ENCODE measurements at places on chromosomes 7 and 10.

DNA sequence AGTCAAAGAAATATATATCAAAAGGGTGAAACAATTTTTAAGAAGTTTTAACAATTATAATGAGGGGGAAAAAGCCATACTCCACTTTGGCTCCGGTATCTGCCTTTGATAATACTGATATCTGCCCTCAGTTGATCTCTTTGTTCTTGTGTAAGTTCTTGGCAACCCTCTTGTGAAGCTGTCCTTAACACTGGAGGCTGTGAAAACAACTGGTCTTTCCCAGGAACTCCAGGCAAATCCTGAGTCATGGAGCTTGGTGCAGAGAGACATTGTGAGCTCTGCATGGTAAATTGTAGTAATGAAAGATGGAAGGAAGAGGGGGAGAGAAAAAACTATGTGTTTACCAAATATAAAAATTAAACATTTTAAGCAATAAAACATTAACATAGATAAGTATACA is 11.9 kb upstream of the ERVW-1 start:
- no peak for DNase-seq

- no peak for DNase-seq
Observed at GRCh38 chr7:106514881-106515280, 146.1 kb downstream of the CCDC71L start.

DNA sequence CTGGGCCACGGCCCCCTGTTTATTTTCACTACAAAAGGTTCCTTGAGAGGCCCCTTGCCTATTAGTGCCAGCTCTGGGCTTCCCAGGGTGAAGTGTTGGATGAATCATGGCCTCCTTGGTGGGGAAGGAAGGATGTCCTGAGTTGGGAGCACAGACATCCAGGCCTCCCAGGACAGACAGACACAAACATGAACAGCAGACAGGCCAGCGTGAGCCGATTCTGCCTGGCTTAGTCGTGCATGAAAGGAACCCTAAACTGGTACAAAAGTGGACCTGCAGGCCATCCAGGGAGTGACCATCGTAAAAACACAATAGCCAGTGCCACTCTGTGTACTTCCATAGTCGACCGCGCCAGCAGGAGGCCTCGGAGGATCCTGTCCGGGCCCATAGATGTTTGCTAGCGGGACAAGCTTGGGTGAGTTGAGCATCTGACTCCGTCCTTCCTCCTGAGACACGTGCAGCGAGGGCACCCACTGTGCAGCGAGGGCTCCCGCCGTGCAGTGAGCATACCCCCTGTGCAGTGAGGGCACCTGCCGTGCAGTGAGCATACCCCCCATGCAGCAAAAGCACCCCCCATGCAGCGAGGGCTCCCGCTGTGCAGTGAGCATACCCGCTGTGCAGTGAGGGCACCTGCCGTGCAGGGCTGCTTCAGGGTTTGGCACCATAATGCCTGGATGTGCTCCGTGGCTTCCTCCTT is 51.3 kb upstream of the PRKAR1B start:
- DNase-seq = no peak

GRCh38 chr7:78427209-78427608 is 628.6 kb downstream of the PHTF2 start:
- DNase-seq = no peak

DNA sequence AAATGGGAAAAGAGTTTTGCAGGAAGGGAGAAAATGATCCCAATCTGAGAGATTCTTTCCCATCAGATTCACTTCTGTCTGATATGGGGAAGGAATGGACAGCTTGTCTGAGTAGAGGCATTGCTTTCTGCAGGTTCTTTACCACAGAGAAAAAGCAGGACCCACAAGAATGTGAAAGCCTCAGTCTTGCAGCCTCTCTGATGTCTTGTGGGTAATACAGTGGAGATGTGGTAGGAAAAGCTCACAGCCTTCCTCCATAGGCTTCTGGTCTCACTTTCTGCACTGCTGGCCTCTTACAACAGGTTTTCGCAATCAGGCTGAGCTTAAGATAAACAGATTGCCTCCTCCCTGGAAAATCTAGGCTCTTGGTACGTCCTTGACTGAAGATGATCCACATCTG is 551 bp downstream of the IFIT1 start:
- DNase-seq = no peak

GRCh38 chr10:132112611-132113010 is 46.9 kb downstream of the JAKMIP3 start:
- no peak for DNase-seq

- DNase-seq = no peak
Observed at GRCh38 chr10:72010234-72010973, 46.2 kb downstream of the CHST3 start.

- DNase-seq = no peak
Observed at GRCh38 chr7:20491284-20491683, 124.2 kb upstream of the ABCB5 start.

- DNase-seq = peak; percentile 28
Observed at GRCh38 chr10:45460235-45460878, 86.3 kb downstream of the ALOX5 start.

GRCh38 chr10:21379143-21379542 is 146.3 kb downstream of the SKIDA1 start:
- DNase-seq = no peak

GRCh38 chr7:128132426-128133069 is 101.3 kb upstream of the LRRC4 start:
- DNase-seq = no peak

GRCh38 chr7:6028563-6028962 is 2.6 kb upstream of the ANKRD61 start:
- DNase-seq = no peak

- no peak for DNase-seq
Observed at GRCh38 chr7:51069411-51070083, 247.1 kb downstream of the COBL start.

GRCh38 chr10:11838298-11838852 is 15.2 kb downstream of the PROSER2 start:
- DNase-seq = no peak

DNA sequence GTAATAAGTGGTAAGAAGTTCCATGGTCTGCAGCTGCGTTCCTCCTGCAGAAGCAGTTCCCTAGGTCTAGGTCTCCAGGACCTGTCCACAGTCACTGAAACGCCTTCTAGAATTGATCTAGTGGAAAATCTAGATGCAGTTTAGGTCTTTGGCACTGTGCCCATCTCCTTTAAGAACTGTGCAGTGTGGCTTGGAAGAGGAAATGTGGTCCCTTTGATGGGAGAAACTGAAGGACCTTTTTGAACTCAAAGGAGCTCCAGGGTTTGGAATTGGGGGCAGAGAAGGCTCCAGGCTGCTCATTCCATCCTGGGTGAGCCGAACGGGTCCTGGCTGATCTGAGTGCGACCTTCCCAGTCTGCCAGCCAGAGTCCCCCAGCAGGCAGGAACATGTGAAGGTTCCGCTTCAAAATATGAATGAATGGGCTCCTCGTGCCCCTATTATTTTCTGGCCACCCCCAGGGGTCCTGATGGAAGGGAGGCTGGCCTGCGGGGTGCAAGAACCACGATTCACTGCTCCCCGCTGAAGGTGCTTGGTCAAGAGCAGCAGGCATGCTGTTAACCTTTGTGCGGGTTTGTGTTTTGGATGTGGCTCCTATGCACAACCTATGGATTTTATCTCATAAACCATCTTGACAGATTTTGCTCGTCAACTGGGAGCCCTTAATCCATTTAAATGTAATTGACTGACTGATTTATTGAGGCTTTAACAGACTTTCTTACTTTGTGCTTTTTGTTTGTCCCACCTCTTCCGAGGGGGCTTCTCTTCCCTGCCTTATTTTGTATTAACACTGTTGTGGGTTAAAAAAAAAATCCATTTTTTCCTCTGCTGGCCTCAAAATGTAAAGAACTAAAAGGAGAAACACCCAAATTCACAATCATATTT is 36.7 kb downstream of the ZNF467 start:
- no peak for DNase-seq

DNA sequence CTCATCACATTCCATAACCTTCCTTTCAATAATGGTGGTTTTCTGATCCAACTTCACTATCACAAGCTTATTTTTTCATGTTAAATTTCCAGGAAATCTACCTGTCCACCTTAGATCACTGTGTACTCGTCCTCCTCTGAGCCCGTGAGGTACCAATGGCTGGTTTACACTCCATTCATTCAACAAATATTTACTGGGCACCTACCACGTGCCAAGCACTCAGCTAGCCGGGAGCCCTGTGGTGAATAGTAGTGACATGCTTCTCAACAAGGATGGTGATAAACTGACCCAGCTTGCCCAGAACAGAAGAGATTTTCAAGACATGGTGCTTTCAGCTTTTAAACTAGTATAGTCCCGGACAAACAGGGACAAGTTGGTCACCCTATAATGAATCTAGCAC is 98.2 kb downstream of the FAM204A start:
- no peak for DNase-seq

DNA sequence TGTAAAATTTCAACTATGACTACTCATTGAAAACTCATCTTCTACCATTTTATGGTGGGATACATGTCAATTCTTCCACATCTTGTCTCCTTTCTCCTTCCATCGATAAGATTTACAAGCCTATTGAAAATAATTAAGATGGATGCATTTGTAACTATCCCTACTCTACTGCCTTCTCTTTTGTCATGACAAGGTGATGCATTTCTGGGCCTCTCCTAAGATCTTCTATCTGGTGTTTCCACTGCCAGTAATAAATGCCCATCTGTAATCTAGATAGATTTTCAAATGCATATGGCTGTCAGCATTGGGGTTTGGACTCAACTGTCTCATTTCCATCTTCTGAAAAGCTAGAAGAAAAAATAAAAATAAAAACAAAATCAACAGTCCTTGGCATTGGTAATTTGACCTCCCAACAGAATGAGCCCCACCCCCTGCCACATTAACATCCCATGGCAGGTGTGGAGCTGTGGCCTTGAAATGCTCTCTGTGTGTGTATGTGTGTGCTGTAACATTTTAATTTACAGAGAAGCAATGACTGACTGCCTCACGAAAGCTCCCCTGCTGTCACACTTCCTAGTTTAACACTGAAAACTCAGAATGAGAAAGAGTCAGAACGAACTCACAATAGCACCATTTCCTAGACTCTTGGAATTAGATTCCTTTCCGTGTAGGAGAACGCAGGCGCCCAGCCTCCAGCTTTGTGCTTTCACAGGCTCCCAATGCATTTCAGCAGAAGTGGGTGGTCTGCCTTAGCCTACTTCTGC is 74.2 kb downstream of the RHOBTB1 start:
- DNase-seq = no peak

DNA sequence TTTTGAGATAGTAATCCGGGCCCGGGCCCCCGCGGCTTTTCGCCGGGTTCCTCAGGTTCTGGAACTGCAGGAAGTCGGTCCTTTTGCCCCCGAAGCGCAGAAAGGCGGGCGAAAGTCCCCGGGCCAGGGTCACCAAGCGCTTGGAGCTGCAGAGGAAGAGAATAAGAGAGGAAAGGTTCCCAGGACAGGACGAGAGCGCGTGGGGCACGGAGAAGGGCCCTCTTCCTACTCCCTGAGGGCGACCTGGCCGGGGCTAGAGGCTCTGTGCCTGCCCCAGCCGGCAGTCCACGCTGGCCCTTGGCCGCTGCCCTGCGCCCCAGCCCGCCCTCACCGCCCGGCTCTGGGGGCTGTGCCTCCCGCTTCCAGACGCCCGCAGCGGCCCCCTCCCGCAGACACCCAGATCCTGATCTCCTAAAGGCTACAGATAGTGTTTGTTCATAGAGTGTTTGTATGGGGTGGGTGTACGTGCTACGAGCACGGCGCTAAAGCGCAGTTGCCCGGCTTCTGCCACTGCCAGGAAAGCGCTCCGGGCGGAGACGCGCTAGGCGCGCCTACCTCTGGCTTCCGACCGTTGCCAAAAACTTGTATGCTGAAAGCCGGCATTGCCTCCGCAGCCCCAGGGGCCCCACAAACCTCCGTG is 3.2 kb downstream of the HPSE2 start:
- DNase-seq = peak; percentile 60

GRCh38 chr10:132735341-132735775 is 50.6 kb downstream of the NKX6-2 start:
- no peak for DNase-seq

- no peak for DNase-seq
Observed at GRCh38 chr10:1381339-1381738, 325.2 kb downstream of the WDR37 start.

GRCh38 chr10:113044016-113044755 is 94.1 kb downstream of the TCF7L2 start:
- no peak for DNase-seq

DNA sequence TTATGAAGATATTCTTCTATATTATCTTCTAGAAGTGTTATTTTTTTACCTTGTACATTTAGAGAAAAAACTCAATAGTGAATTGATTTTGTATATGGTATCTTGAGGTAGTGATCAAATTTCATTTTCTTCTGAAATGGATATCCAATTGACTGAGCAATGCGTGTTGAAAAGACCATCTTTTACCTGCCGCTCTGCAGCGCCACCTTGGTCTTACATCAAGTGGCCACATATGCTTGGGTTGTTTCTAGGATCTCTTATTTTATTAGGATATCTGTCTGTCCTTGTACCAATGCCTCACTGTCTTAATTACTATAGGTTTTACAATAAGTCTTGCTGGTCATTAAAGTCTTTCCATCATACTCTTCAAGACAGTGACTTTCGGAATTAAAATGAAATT is 53.0 kb downstream of the CUL2 start:
- DNase-seq = no peak

All from right forelimb (tissue), 1 donor.